ENCODE measurements at places on chromosomes 7 and 10. TPM values are rescaled to one million over a fixed set of nuclear protein-coding genes. Genes with fewer than 3 reads are reported as not detected.

Gene AKR1E2
- polyA plus RNA-seq, result 1.9 TPM

Gene CCDC3
- 0.25 TPM for polyA plus RNA-seq

Gene MOSPD3
- polyA plus RNA-seq, result 4.1 TPM

Gene SPAM1
- polyA plus RNA-seq, result not detected

Gene AKR1C8
- polyA plus RNA-seq, result not detected

DNA sequence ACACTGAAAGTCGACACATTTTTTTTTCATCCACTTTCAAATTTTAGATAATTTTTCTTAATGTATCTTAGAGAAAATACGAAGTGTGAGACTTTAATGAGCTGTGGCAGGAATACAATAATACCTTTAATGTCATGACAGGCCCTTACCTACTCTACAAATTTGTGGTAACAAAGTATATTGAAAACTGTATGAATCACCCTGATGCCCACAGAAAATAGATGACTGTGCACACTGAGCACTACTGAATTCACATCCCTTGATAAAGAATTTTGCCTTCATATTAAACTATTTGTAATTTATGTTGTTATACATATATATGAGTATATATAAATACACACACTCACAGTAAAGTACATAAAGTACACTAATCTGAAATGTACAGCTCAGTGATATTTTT lies 51.7 kb downstream of the AKR1D1 start:
- no peak for DNase-seq

GRCh38 chr10:17655009-17655408 lies 11.1 kb downstream of the STAM start:
- no peak for DNase-seq

DNA sequence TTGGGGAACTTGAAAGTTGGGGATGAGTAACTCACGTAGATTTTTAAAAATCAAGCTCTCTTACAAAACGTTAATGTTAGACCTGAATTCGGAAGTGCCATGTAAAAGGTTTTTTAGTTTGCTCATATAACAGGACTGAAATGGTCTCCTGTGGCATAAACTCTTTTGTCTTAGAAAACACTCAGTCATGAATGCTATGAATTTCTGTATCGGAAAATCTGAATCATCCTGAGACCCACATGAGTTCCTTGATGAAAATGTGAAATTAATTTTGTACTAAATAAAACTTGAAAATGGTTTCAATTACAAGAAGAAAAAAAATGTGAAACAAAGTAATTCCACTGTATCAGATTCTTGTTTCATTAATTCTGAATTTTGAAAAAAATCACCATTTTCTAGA lies 134.8 kb upstream of the BMPER start:
- no peak for DNase-seq

DNA sequence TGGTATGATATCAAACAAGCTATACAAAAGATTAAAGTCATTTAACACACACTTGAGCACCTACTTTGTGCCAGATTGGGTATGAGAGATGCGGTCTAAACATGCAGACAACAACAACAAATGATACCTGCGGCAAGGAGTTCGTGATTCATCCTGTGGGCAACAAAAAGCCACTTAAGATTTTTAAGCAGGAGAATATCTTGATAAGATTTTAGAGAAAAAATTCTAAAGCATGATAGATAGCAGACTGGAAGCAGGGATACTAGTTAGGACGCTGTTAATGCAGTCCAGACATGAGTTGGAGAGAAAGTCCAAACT lies 1.6 kb upstream of the KBTBD2 start:
- DNase-seq, result no peak

GRCh38 chr10:78852466-78853240 lies 216.1 kb upstream of the ZMIZ1 start:
- DNase-seq, result no peak
